Endodermal cell (in vitro differentiated cells): ENCODE measurements at places on chromosomes 1 and 21. TPM values are rescaled to one million over a fixed set of nuclear protein-coding genes. Genes with fewer than 3 reads are reported as not detected.

ODF2L gene
- 63.9 to 84.1 TPM (median 81.9 TPM) in 3 replicates for total RNA-seq

DNA sequence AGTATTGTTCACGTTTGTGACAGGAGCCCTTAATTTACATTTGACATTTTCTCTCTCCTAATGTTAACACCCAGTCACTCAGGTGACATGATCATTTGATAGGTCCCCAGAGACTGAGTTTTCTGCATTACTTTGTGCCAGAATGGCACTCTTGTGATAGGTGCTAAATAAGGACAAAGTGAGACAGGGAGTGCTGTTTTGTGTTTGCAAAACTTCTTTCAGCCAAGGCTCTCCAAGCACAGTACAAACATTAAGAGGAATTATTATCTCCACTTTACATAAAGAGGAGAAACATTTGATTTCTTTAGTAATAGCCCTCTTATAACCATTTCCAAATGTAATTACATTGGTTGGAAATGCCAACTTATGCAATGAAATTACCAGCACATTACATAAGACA lies 355.2 kb downstream of the NTNG1 start:
- no peak for DNase-seq
- no peak overlapping the region for H3K4me3 ChIP-seq

TUFT1 gene
- 17.2 to 18.3 TPM (median 17.8 TPM) in 3 replicates for total RNA-seq

DNA sequence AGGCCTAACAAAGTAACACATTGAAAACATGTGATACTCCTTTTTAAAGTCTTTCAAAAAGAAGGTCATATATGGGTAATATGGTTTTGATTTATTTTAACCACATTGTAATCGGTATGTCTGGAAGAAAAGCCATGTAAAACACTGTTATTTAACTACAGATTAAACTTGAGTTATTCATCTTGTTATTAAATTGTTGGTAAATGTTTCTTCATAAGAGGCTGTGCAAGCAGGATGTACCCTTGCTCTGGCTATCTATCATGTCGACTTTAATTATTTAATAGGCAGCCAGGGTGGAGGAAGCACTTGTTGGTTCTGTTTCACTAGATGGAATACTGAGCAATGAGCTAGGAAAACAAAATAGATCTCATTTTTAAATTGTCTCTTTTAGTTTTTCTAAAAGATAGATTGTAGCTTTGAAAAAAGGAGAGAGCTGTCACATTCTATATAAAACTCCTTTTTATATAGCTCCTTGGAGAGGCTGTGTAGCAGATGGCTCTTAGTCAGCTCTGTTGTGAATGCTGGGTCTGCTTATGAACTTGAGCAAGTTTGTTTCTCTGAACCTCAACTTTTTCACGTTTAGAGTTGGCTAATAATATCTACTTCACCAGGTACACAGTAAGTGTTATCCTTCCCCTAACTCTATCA lies 39.5 kb downstream of the LRRC8B start:
- H3K27me3 ChIP-seq: no peaks in the 10 kb centered on the region
- peaks cover 15% of the 10 kb centered on the region for H3K36me3 ChIP-seq
- H3K27ac ChIP-seq: no peak overlapping the region
- no peak for DNase-seq
- peaks cover 56% of the 10 kb centered on the region for H3K4me1 ChIP-seq
- peak overlapping the region; percentile 21 for H3K4me3 ChIP-seq

- no peaks in the 10 kb centered on the region for H3K4me1 ChIP-seq
- no peak overlapping the region for H3K27ac ChIP-seq
- H3K36me3 ChIP-seq: no peaks in the 10 kb centered on the region
- no peaks in the 10 kb centered on the region for H3K27me3 ChIP-seq
These were observed 47.5 kb upstream of the EEIG2 start for GRCh38 chr1:108512239-108513043.

- no peaks in the 10 kb centered on the region for H3K36me3 ChIP-seq
- H3K4me3 ChIP-seq: no peak overlapping the region
These were observed 6.8 kb downstream of the NCF2 start for GRCh38 chr1:183583466-183583865.

GRCh38 chr1:150352866-150353265 lies 11.1 kb upstream of the RPRD2 start:
- H3K36me3 ChIP-seq: peaks cover 55% of the 10 kb centered on the region
- no peaks in the 10 kb centered on the region for H3K27me3 ChIP-seq
- no peak for DNase-seq
- no peaks in the 10 kb centered on the region for H3K4me1 ChIP-seq
- H3K27ac ChIP-seq: no peak overlapping the region

GRCh38 chr1:192951691-192952460 lies 107.3 kb downstream of the UCHL5 start:
- no peaks in the 10 kb centered on the region for H3K4me1 ChIP-seq
- no peaks in the 10 kb centered on the region for H3K36me3 ChIP-seq
- no peak for DNase-seq
- no peak overlapping the region for H3K27ac ChIP-seq

GRCh38 chr1:227885135-227885647 lies 62.5 kb downstream of the WNT9A start:
- H3K27me3 ChIP-seq: peaks cover 12% of the 10 kb centered on the region
- peaks cover 10% of the 10 kb centered on the region for H3K4me1 ChIP-seq
- no peak overlapping the region for H3K4me3 ChIP-seq

- H3K4me1 ChIP-seq: no peaks in the 10 kb centered on the region
- DNase-seq: no peak
- no peak overlapping the region for H3K4me3 ChIP-seq
- H3K27me3 ChIP-seq: no peaks in the 10 kb centered on the region
- no peak overlapping the region for H3K27ac ChIP-seq
These were observed 18.0 kb downstream of the KIF26B start for GRCh38 chr1:245172829-245173228.

DNA sequence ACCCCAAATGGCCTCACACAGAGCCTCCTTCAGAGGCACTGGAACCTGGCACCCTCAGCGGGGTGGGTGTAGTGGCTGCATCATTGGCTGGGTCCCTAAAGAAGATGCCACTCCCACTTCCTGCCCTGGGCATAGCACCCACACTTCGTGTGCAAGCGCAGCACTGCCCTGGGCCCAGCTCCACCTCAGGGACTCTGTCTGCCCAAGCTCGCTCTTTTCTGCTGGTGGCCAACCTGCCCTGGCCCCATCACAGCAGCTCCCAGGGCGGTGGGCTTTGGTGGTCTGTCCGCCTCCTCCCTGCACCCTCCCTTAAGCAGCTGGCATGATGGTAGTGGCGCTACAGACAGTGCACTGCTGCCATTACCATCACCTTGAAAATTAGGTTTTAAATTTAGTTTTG lies 829.3 kb upstream of the BRINP3 start:
- no peaks in the 10 kb centered on the region for H3K27me3 ChIP-seq
- H3K4me3 ChIP-seq: no peak overlapping the region
- no peak for DNase-seq
- no peaks in the 10 kb centered on the region for H3K36me3 ChIP-seq
- H3K27ac ChIP-seq: no peak overlapping the region

DNA sequence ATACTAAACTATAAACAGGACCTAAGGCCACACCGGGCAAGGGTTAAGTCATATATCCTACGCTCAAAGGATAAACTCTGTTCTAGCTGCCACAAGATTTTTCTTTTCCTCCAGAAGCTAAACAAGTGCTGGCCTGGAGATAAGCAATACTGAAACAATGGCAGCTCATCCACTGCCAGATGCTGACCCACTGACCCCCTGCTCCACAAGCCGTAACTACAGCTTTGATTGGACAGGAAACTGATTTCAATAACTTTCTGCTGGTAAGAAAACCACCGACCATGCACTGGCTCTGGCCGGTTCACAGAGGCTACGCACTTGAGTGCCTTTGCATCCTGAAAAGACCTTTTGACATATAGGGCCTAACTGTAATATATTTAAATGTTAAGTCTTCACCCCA lies 51.3 kb upstream of the PLA2G2C start:
- peaks cover 7% of the 10 kb centered on the region for H3K4me1 ChIP-seq
- DNase-seq: no peak
- H3K36me3 ChIP-seq: no peaks in the 10 kb centered on the region
- H3K4me3 ChIP-seq: no peak overlapping the region

GPR52 gene
- 0.53 to 0.84 TPM in 2 of 3 replicates, not detected in the other for total RNA-seq

FCGR2B gene
- not detected in 2 replicates for total RNA-seq
